ENCODE measurements at places on chromosomes 3 and 15.

DNA sequence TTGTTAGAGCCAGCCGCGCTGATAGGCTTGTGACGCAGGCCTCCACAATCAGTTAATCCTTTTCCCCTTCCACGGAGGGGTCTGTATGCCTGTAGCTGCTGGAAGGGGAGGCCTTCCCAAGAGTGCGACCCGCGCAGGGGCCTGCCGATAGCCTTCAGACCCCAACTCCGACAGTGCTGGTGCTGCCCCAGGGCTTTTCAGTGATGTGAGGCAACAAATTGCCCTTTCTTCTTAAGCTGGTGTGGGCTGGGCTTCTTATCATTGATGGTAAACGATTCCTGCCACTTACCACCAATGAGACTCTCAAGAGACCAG lies 143.4 kb downstream of the CHSY1 start:
- DNase-seq, result no peak

- DNase-seq, result no peak
These were observed 858 bp upstream of the SACM1L start for GRCh38 chr3:45688194-45688881.

- DNase-seq, result peak; percentile 60
These were observed 4.8 kb upstream of the NR2F2 start for GRCh38 chr15:96325541-96326327.

GRCh38 chr15:51350723-51351122 lies 9.3 kb downstream of the GLDN start:
- DNase-seq, result no peak

DNA sequence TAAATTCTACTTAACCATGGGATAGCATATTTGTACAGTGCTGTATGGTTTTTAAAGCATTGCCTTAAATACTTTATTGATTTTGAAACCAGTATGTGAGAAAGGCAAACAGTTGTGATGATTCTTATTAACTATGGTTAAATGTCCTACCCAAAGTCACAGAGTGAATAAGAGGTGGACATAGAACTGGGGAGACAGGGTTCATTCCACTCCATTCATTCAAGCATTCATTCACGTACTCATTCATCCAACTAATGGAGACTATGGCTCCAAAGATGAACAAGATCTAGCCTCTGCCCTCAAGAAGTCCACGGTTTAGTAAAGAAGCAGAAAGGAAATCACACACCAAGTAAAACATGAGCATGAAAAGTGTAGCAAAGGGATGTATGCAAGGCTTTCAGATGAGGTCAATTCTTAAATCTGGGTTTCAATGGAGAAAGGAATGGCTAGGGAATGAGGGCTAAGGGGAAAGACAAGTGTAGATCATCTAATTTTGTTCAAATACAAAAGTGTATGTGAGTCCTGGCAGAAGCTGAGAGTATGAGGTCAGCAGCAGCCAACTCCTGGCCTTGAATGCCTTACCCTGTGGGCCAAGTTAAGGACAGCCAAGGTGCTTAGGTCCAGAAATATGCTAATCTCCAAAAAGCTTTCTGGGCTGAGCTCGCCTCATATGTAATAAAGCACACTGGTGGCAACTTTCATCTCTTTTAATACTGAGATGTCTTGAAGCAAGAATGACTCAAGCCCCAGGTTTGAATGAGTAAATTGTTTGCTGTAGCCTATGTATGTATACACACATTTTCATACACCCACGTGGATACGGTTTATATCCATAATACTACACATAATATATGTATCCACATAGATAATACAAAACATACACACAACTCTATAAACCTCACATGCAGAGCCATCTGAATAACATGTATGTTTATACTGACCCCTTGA lies 4.3 kb downstream of the TNIK start:
- no peak for DNase-seq

DNA sequence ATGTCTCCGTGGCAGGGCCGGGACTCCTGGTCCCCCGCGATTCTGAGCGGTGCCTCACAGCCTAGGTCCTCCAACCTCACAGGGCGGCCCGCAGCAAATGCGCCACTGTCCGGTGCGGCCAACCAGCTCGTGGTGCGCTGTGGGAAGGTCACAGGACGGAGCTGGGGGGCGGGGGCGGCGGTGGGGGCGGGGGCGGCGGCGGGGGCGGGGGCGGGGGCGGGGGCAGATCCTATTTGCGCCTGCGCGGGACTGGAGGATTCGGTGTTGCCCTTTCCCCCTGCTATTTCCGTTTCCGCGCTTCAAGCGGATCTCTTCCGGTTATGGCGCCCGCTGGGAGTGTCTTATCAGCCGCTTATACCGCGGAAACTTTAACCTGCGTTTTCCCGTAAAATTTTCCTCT lies 106.7 kb upstream of the SNRPN start:
- DNase-seq, result peak; percentile 44

GRCh38 chr3:62771331-62772072 lies 103.7 kb downstream of the CADPS start:
- DNase-seq, result no peak

- DNase-seq, result no peak
These were observed 16.3 kb downstream of the ACOX2 start for GRCh38 chr3:58520403-58521335.

- DNase-seq, result no peak
These were observed 201.9 kb downstream of the PDCD6IP start for GRCh38 chr3:34000301-34000700.

DNA sequence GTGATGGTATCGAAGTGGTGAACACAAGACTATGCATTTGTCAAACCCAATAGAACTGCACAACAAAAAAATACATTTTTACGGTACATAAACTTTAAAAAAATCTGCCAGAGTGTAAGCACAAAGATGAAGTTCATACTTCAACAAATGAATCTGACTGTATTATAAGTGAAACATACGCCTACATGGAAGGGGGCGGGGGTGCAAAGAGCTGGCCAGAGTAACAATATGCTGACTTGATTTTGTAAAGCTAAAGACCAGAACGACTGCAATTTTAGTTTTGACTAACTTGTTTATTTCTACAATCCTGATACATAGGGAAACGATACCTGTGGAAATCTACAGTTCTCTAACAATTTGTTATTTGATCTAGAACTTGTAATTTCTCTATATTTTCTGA lies 426.0 kb downstream of the GABRG3 start:
- DNase-seq, result no peak

DNA sequence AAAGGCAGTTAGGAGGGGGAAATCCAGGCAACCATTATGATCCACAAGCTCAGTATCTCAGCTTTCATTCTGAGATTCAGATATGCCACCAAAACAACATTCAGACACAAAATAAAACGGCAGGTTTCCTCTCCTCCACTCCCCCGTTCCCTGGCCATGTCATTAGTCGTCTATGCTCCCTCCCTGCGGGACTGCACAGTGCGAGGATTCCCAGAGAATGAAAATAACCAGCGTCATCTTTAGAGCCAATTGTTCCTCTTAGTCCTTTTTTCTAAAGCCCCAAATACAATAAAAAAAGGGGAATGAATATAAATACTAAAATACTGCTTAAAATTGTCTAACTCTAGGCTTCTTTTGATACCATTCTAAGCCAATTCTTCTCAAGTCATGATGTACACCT lies 7.8 kb upstream of the SLCO3A1 start:
- DNase-seq, result no peak

- no peak for DNase-seq
These were observed 18.6 kb upstream of the SEC13 start for GRCh38 chr3:10339376-10339955.
